Mammary microvascular endothelial cell (primary cell): ENCODE measurements at places on chromosomes 16 and 17. TPM values are rescaled to one million over a fixed set of nuclear protein-coding genes. Genes with fewer than 3 reads are reported as not detected.

NUTF2 gene
- 158 and 170 TPM in 2 replicates for total RNA-seq

KRTAP16-1 gene
- not detected in 2 replicates for total RNA-seq

CHST6 gene
- total RNA-seq, result 0.20 and 0.44 TPM in 2 replicates

SLFN13 gene
- total RNA-seq, result 3.6 and 6.2 TPM in 2 replicates

KRTAP4-1 gene
- not detected in 2 replicates for total RNA-seq

SEPTIN12 gene
- not detected in 2 replicates for total RNA-seq

TOX3 gene
- not detected in 2 replicates for total RNA-seq

ABCA3 gene
- 24.0 and 27.6 TPM in 2 replicates for total RNA-seq

ESRP2 gene
- total RNA-seq, result 0.33 and 0.54 TPM in 2 replicates
